Thyroid gland (tissue), 4 donors: ENCODE measurements at places on chromosomes 1 and 21.

DNA sequence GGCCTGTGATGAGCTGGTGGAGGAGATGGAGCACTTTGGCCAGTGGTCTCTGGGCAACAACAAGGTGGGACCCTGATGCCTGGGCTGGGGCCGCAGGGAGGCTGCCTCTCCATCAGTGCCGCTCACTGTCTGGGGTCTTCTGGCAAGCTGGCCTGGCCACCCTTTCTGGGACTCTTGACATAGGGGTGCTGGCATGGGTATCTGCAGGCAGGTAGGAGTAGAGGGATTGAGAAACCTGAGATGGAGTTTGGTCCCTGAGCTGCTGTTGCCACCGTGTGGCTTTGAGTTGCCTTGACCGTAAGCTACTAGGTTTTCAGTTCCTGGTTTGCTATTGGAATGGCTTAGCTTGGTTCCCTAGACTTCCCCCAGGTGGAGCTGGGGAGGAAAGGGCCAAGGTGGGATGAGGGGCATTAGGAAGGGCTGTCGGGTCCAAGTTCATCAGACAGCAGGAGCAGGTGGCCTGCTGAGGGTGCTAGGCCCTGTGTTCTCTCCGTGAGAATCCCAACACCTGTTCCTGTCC is 13.2 kb upstream of the MFN2 start:
- no peak overlapping the region for H3K27ac ChIP-seq
- H3K36me3 ChIP-seq: peaks cover 28% of the 10 kb centered on the region
- no peak overlapping the region for H3K4me3 ChIP-seq
- no peaks in the 10 kb centered on the region for H3K27me3 ChIP-seq

- no peak overlapping the region for H3K4me3 ChIP-seq
- no peak for DNase-seq
- H3K27me3 ChIP-seq: no peaks in the 10 kb centered on the region
- H3K27ac ChIP-seq: no peak overlapping the region
- H3K36me3 ChIP-seq: no peaks in the 10 kb centered on the region
- H3K4me1 ChIP-seq: no peaks in the 10 kb centered on the region
These were observed 98.3 kb downstream of the DUSP10 start for GRCh38 chr1:221643404-221644144.

- no peak for DNase-seq
- H3K4me1 ChIP-seq: peaks cover 10% of the 10 kb centered on the region
- no peaks in the 10 kb centered on the region for H3K27me3 ChIP-seq
- no peak overlapping the region for H3K27ac ChIP-seq
- no peak overlapping the region for H3K4me3 ChIP-seq
- H3K36me3 ChIP-seq: peaks cover 1% of the 10 kb centered on the region
These were observed 2.3 kb downstream of the TTC13 start for GRCh38 chr1:230976360-230976759.

DNA sequence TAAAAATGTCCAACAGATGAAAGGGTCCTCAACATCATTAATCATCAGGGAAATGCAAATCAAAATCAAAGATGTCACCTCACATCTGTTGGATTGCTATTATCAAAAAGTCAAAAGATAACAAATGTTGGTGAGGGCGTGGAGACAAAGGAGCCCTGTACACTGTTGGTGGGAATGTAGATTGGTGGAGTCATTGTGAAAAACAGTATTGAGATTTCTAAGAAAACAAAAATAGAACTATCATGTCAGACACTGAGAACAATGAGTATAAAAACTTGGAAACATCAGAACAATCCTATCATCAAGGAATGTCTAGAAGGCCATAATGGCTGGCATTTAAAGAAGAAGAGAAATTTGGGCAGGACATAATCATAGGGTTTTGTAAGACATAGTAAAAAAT is 209.2 kb upstream of the PTGFR start:
- H3K36me3 ChIP-seq: no peaks in the 10 kb centered on the region
- no peak overlapping the region for H3K27ac ChIP-seq
- no peak for DNase-seq
- no peaks in the 10 kb centered on the region for H3K4me1 ChIP-seq
- H3K27me3 ChIP-seq: no peaks in the 10 kb centered on the region

GRCh38 chr1:112698366-112699310 is 8.3 kb downstream of the RHOC start:
- H3K4me3 ChIP-seq: no peak overlapping the region
- H3K27me3 ChIP-seq: no peaks in the 10 kb centered on the region
- peaks cover 18% of the 10 kb centered on the region for H3K36me3 ChIP-seq
- H3K27ac ChIP-seq: peak overlapping the region; percentile 83

DNA sequence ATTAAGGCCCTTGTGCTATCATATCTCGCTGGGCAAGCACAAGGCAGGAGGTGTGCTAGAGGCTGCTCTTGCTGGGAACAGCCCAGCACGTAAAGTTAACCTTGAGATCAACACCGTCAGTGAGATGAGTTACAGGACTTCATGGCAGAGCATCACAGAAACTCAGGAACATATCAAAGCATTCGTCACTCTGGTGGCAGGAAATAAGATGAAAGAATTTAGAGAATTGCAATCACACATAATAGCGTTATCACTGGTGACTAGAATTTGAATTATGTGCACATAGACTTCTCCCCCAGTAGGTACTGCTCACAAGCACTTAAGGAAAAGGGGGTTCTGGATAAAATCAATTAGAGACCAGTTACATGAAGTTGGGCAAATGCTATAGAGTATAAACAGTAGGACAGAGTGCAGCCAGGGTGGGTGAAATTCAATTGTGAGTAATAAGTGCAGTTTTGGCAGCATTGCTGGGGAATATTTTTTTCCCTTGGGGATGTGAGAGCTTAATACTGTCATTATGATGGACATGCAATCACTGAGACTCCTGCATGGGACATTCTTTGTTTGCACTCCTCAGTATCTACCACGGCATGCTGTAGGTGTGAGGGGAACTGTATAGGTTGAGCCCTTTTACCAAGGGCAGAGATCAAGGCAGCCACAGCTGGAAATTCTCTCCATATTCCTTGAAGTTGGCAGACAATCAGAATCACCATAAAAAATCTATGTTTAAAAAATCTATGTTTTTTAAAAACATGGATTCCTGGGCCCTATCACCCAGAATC is 44.2 kb upstream of the ARHGAP29 start:
- no peaks in the 10 kb centered on the region for H3K4me1 ChIP-seq
- H3K36me3 ChIP-seq: no peaks in the 10 kb centered on the region
- no peaks in the 10 kb centered on the region for H3K27me3 ChIP-seq
- H3K27ac ChIP-seq: no peak overlapping the region
- no peak overlapping the region for H3K4me3 ChIP-seq

DNA sequence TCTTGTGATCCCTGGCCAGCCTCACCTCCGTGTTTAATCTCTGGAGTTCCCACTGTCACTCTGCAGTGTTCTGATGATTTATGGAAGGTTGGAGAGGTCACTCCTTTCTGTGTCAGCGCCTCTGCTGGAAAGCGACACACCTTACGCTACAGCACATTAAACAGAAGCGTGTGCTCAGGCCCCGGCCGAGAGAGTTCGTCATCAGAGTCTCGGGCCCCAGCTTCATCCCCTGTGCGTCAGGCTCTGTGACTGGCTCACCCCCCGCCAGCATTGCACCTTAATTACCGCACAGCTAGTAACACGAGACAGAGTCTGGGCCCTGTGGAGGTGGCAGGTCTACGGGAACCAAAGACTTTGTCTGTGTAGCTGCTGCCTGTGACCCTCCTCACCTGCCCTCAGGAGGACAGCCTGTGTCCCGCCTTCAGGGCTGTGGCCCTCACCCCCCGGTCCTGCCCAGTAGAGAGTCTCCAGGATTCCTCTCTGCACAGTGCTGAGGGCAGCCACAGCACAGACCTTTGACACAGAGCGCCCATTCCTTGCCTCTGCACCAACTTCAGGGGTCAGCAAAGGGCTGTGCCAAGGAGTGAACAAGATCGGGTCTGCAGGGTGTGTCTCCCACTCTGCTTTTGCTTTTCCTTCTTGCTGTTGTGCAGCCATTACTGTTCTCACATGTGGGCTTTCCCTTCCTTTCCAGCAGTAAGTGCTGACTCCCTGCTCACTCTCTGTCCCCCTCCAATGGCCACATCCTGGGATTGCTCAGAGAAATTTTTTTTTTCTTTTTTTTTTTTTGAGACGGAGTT is 157.6 kb downstream of the PGBD5 start:
- H3K36me3 ChIP-seq: peaks cover 5% of the 10 kb centered on the region
- H3K4me1 ChIP-seq: peaks cover 14% of the 10 kb centered on the region
- peak; percentile 44 for DNase-seq
- H3K27me3 ChIP-seq: no peaks in the 10 kb centered on the region

GRCh38 chr1:34721646-34722355 is 33.0 kb upstream of the GJB5 start:
- no peaks in the 10 kb centered on the region for H3K4me1 ChIP-seq
- H3K27ac ChIP-seq: no peak overlapping the region
- DNase-seq: no peak

DNA sequence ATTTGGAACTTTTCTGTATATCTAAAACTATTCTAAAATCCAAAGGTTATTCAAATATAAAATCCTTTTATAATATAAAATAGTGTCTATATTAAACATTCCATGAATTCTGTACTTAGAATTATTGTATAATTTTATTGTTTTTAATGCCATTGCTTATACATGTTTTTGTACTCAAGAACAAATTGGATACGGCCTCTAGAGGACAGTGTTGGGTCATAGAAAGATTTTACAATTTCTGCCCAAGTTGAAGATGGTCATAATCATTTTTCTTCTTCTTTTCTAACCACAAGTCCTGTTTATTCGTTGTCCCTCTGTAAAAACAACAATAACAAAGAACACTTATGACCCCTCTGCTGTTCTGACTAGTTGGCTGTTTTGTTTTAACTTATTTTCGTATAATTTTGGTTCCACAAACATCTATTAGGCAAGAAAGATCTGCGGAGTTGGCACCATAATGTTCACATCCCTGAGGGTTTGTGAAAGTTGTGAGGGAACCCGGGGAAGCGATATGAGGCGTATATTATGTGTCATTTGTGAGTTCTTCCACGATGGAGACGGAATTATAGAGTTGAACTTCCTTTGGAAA is 75.7 kb upstream of the KIF26B start:
- no peak overlapping the region for H3K4me3 ChIP-seq
- no peaks in the 10 kb centered on the region for H3K36me3 ChIP-seq
- DNase-seq: no peak
- H3K27ac ChIP-seq: no peak overlapping the region

DNA sequence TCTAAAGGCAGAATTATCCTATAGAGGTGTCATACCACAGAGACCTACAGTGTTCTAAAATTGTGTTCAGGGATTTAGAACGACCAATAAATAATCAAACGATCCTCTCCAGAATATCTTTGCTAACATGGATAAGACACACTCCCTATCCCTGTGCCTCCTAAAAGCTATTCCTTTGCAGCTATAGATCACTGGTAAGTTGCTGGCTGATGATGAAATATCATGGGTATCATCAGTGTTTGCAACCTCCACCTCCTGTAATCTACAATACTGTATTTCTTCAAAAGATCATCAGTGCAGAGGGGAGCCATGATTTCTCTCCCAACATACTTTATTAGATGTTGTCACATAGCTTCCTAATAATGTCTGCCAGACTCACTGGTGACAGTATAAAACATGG is 201.9 kb downstream of the NTNG1 start:
- no peak overlapping the region for H3K4me3 ChIP-seq
- H3K27ac ChIP-seq: no peak overlapping the region
- H3K27me3 ChIP-seq: no peaks in the 10 kb centered on the region
- H3K4me1 ChIP-seq: no peaks in the 10 kb centered on the region
- DNase-seq: no peak

- H3K4me3 ChIP-seq: no peak overlapping the region
- no peak for DNase-seq
- H3K36me3 ChIP-seq: no peaks in the 10 kb centered on the region
- H3K27ac ChIP-seq: no peak overlapping the region
These were observed 398.3 kb downstream of the KCNT2 start for GRCh38 chr1:196209983-196210382.

DNA sequence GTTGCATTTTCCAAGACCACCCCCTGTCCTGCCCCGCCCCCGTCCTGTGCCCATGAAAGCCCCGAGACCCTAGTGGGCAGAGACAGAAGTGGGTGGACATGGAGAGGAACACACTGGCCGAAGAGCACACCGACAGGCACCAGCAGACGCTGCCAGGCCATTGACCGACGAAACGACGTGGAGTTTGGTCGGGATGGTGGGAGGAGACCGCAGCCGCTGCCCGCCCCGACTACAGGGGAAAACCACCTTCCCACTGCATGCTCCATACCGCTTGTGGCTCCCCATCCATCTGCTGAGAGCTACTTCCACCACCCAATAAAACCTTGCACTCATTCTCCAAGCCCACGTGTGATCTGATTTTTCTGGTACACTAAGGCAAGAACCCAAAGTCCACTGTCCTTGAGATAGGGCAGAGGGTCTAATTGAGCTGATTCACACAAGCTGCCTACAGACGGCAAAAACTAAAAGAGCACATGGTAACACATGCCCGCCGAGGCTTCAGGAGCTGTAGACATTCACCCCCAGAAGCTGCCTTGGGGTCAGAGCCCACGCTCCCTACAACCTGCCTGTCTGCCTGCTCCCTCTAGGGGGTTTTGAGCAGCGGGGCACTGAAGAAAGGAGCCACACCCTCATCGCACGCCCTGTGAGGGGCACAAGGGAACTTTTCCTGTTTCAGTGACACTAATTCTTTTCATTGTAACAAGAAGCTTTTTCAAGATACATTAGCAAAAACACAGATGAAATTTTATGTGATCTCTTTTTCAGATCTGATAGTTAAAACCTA is 81.2 kb upstream of the RAB3GAP2 start:
- H3K36me3 ChIP-seq: no peaks in the 10 kb centered on the region
- H3K27ac ChIP-seq: no peak overlapping the region
- H3K27me3 ChIP-seq: no peaks in the 10 kb centered on the region

DNA sequence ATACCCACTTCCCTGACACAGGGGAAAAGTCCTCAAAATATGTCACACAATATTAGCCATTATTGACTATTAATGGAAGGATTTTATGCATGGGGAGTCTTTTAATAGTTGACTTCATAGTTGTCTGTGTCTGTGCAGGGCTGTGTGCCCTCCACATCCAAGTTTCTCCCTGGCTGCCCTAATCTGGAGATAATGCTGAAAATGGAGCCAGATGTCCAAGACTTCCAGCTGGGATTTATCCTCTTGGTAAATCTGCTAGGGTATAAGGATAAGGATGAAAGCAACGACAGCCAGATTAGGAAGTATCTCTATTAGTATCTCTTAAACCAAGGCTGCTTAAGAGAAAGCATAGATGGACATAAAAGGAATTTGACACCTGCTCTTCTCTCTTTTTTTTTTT is 42.1 kb downstream of the CDK18 start:
- H3K4me1 ChIP-seq: peaks cover 3% of the 10 kb centered on the region
- H3K27me3 ChIP-seq: no peaks in the 10 kb centered on the region
- H3K4me3 ChIP-seq: no peak overlapping the region
- H3K27ac ChIP-seq: no peak overlapping the region
- DNase-seq: no peak

- H3K4me3 ChIP-seq: no peak overlapping the region
- DNase-seq: no peak
- H3K36me3 ChIP-seq: no peaks in the 10 kb centered on the region
- H3K27me3 ChIP-seq: no peaks in the 10 kb centered on the region
- H3K4me1 ChIP-seq: peaks cover 32% of the 10 kb centered on the region
- H3K27ac ChIP-seq: no peak overlapping the region
These were observed 131.5 kb upstream of the ZNF648 start for GRCh38 chr1:182192966-182193365.

- no peaks in the 10 kb centered on the region for H3K36me3 ChIP-seq
- no peak overlapping the region for H3K4me3 ChIP-seq
- no peak for DNase-seq
- H3K27ac ChIP-seq: no peak overlapping the region
- H3K4me1 ChIP-seq: peaks cover 16% of the 10 kb centered on the region
These were observed 2.1 kb downstream of the KAZN start for GRCh38 chr1:14600405-14601112.
